ENCODE measurements at places on chromosomes 16 and 17.
A peak's percentile ranks its signal among the peaks of the same experiment; 100 is the strongest.

DNA sequence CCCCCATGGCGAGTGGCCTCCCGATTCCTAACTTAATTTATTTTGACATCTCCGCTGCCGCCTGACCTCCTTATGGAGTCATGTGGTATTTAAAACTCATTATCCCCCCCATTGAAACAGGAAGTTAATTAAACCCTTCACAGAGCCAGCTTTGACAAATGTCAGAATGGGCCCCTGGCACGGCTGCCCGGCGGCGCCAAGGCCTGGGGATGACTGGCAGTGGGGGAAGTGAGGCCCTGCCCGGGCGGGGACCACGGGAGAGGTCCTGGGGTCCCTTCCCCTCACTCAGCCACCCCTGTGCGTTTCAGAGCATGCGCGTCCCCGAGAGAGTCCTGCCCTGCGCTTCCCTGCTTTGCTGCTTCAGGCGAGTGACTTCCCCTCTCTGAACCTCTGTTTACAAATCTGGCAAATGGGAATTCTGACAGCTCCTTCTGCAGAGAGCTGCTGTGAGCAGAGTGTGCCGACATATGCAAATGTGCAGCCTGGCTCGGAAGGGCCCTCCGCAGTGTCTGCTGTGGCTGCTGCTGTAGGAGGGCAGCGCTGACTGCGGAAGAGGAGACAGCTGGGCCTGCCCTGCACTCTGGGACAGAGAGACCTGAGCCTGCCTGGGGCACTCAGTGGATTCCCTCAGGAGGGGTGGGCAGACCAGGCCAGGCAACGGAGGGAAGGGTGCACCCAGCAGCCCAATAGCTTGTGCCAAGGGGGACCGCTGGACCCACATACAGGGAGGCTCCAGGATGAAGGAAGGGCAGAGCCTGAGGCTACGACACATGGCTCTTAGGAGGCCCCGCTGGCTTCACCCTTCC lies 4.4 kb upstream of the ZFPM1 start:
- DNase-seq, result no peak

GRCh38 chr17:40320756-40321523 lies 12.0 kb downstream of the RARA start:
- DNase-seq, result peak; percentile 27

DNA sequence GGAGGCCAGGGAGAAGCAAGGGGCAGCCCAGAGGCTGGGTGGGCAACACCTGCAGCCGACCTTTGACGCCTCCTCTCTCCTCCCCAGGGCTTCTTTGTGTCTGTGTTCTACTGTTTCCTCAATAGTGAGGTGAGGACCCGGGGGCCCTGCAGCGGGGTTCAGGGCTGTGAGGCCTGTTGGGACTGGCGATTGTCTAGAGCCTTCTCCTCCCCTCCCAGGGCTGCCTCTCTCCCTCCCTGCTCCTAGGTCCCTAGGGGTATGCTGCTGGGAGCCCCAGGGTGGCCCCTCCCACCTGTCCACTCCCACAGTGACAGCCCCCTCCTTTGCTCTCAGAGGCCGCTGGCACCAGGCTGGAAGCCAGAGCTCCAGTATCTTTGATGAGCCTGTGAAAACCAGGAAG lies 10.8 kb upstream of the SPPL2C start:
- no peak for DNase-seq

DNA sequence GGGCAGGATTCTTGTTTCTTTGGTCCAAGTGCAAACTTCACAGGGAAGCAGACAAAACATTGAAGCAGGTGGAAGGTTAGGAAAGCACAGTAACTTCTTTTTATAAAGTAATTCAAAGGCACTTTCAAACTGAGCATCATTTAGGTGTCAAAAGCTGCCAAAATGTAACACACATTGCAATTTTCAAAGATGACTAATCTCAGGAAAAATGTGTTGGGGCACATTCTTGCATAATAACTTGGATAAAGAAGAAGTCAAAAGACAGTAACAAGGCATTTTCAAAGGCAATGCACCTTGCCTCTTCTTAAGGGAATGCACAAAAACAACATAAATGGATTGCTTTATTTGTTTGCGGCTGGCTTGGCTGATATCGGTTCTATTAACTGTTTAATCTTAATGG lies 3.6 kb downstream of the KCNJ2 start:
- no peak for DNase-seq

GRCh38 chr17:78555746-78556401 lies 21.3 kb downstream of the DNAH17 start:
- no peak for DNase-seq

DNA sequence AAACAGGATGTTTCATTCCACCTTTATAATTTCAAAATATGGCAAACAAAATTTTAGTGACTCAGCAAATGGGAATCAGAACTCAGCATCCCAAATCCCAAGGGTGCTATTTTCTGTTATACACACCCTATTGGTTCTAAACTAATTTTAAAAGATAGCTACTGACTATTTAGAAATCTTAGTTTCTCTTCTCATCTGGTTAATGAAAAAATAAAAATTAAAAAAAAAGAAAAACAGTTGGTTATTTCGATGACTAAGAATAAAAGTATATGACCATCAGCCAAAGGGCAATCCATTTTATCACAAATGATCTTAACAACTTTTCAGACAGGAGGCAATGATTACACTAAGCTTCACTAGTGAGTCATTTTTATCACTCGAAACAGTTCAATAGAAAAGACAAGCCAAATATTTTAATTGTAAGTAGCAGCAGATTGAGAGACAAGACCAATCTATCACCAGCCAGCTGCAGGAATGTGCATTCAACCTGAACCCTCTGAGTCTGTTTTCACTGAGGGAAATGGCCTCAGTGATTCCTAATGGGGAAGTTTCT lies 15.2 kb downstream of the PHLPP2 start:
- DNase-seq, result no peak

GRCh38 chr16:8936421-8936820 lies 27.3 kb downstream of the USP7 start:
- peak; percentile 34 for DNase-seq

DNA sequence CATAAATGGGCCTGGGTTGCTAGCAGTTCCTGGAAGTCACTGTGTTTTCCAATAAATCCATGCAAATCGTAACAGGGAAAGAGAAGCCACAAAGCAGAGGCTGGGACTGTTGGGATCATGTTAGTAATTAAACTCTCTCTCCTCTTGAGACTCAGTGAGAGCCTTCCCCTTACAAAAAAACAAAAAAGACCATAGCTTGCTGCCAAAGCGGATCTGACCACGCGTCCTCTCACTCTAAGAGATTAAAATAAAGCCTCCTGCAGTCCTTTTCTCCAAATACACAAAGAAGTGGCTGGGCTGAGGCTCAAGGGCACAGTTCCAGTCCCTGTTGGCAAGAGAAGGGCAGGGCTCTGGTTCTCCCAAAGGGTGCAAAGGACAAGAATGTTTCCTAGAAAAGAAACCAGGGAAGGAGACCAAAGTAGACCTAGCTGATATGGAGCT lies 38.5 kb downstream of the PIGL start:
- no peak for DNase-seq

DNA sequence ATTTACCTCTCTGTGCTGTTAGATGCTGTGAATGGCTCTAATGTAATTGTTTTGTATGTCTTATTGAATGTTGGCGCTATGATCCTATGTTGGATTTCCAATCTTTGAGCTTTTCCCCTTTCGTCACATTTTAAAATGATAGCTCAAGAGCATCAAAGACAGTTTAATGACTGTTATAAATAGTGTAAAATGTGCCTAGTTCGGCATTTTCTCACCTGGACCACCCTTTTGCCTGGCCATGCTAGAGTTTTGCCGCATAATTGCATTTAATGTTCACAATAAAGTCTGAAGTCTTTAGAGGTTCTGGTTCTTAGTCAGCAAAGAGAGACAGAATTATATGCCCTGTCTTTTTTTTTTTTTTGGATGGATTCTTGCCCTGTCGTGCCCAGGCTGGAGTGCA lies 155.2 kb downstream of the SNX29 start:
- DNase-seq, result no peak

DNA sequence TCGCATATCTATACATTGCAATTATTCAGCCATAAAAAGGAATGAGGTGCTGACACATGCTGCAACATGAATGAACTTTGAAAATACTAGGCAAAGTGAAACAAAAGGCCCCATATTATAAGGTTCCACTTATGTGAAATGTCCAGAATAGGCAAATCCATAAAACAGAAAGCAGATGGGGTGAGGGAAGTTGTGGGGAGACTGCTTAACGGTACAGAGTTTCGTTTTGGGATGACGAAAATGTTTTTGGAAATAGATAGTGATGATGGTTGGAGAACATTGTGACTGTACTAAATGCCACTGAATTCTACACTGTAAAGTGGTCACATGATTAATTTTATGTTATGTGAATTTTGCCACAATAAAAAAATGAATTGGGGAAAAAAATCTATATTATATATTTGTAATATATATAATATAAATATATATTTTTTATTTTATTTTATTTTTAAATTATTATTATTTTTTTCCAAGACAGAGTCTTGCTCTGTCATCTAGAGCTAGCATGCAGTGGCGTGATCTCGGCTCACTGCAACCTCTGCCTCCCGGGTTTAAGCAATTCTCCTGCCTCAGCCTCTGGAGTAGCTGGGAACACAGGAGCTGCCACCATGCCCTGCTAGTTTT lies 4.2 kb upstream of the GNA13 start:
- DNase-seq, result no peak

- no peak for DNase-seq
Observed at GRCh38 chr17:72297326-72298115, 176.7 kb downstream of the SOX9 start.

- DNase-seq, result peak; percentile 45
Observed at GRCh38 chr16:11297492-11298142, 16.5 kb upstream of the PRM1 start.

- DNase-seq, result no peak
Observed at GRCh38 chr17:19579867-19580565, 46.4 kb downstream of the SLC47A1 start.

DNA sequence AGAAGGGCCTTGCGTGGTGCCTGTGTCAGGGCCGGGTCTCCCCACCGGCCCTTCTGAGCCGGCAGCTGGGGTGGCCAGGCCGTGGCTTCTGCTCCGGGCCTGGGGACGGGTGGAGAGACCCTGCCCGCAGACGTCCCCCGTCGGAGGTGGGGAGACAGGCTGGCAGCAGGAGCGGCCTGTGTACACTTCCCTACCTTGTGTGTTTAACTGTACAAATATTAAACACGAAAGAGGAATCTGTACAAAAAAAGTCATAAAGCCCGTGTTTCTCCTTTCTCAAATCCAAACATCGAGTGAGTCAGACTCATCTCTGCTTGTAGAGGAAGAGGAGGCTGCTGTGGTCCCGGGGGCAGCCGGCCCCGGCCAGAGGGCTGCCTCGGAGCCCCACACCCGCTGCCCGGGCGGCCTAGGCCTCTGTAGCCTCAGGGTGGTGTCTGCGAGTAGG lies 2.0 kb downstream of the CACNA1H start:
- DNase-seq, result no peak

GRCh38 chr17:14559264-14560119 lies 258.6 kb downstream of the HS3ST3B1 start:
- no peak for DNase-seq

GRCh38 chr17:27247071-27247957 lies 46.6 kb upstream of the WSB1 start:
- DNase-seq, result no peak

DNA sequence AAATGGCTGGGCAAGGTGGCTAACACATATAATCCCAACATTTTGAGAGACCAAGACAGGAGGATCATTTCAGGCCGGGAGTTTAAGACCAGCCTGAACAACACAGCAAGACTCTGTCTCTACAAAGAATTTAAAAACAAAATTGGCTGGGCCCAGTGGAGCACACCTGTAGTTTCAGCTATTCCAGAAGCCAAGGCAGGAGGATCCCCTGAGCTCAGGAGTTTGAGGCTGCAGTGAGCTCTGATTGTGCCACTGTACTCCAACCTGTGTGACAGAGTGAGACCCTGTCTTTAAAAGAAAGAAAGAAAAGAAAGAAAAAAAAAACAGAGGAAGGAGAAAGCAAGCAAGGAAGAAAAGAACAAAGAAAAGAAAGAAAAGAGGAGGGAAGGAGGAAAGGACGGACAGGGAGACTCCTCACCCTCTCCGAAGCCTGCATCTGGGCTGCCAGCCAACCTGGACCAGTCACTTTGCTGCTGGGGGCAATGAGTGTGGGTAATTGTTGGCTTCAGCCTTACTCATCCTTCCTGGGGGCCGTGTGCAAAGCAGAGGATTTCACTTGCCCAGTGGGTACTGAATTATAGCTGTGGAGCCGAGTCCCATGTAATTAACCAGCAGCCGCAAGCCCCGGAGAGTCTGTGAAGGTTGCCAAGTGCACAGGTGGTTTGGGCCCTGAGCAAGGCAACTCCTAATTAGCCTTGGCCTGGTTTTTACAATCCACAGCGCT lies 6.7 kb upstream of the MT4 start:
- no peak for DNase-seq

DNA sequence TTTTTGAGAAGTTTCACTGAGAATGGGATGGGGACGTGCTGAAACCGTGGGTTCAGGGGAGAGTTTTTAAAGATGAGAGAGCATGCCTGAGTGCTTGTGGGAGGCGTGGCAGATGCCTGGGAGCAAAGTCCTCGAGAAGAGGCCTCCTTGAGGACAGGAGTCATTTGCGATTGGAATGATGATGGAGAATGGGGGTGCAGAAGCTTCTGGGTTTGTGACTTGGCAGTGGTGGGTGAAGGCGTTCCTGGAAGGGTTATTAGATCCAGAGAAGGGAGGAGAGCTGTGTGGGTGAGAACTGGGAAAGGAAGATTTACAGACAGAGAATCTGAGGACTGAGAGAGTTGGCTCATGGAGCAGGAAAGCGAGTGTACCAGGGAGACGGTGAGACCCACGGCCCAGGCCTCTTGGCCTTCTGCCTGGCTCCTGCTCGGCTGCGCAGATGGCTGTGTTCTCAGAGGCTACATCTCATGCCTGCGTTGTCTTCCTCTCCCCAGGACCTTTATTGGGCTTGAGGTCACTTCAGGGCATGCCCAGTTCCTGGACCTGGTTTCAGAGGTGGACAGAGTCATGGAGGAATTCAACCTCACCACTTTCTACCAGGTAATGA lies 8.6 kb upstream of the MMP15 start:
- DNase-seq, result no peak

DNA sequence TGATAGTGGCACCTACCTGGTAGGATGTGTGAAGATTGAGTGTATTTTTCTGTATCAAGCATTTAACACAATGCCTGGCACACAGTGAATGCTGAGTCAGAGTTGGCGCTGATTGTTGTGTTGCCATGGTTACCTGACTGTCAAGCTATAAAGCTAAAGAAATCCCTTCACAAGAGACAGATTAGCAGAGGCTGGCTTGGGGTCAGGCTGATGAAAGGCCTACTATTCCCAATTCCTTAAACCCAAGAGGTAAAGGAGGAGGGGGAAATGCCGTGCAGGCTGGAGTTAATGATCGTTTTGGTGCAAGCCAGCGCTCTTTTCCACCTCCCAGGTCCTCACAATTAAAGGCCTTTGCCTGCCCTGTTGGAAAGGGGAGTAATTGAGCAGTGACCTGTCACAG lies 5.9 kb downstream of the CLEC19A start:
- no peak for DNase-seq

GRCh38 chr17:45046537-45047125 lies 4.8 kb downstream of the DCAKD start:
- DNase-seq, result no peak
